ENCODE measurements at places on chromosomes 2 and 18.
A peak's percentile ranks its signal among the peaks of the same experiment; 100 is the strongest.

DNA sequence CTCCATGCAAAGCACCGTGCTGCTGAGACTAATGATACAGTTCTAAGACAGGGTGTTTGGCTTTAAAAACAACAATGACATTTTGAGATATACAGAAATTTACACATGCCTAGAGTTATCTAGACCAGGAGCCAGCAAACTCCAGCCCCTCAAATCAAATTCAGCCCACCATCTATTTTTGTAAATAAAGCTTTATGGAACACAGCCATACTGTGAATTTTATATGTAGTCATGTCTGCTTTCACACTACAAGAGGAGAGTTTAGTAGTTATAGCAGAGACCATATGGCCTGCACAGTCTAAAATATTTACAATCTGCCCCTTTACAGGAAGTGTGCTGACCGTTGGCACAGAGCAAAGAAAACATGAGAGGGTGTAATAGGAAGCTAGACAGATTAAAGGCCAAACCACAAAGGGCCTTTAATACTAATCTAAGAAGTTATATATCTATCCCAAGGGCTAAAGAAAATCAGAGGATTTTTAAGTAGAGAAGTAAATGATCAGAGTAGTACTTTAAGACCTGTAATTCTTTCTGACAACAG is 39.4 kb downstream of the NBAS start:
- DNase-seq: no peak

- no peak for DNase-seq
Measured at GRCh38 chr18:60358516-60358915, 14.1 kb downstream of the MC4R start.

GRCh38 chr18:7623681-7624080 is 56.6 kb downstream of the PTPRM start:
- no peak for DNase-seq

GRCh38 chr2:218202266-218202665 is 14.7 kb upstream of the ARPC2 start:
- DNase-seq: no peak

DNA sequence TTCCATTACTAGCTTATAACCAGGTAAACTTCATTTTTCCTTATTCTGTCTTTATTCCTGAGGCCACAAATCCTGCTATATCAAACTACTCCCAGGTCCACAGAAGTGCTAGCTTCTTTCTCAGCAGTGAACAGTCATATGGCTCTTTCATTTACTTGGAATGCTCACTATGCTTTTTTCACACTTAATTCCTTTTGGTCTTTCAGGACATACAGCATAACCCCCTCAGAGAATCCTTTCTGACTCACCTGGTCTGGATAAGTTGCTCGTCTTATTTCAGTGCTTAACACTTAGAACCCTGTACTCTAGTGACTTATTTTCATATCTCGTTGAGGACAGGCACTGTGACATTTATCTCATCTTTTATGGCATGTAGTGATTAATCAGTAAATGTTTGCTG is 325.0 kb upstream of the UBE2E3 start:
- DNase-seq: no peak

- DNase-seq: no peak
Measured at GRCh38 chr2:138469411-138469810, 32.2 kb upstream of the SPOPL start.

GRCh38 chr2:99488539-99489062 is 1.2 kb downstream of the REV1 start:
- peak; percentile 11 for DNase-seq

GRCh38 chr18:48639772-48640432 is 101.1 kb downstream of the CTIF start:
- DNase-seq: peak; percentile 81

GRCh38 chr2:65344689-65345088 is 87.7 kb downstream of the SPRED2 start:
- peak; percentile 25 for DNase-seq

- DNase-seq: peak; percentile 68
Measured at GRCh38 chr18:48829443-48830149, 121.2 kb downstream of the SMAD7 start.

DNA sequence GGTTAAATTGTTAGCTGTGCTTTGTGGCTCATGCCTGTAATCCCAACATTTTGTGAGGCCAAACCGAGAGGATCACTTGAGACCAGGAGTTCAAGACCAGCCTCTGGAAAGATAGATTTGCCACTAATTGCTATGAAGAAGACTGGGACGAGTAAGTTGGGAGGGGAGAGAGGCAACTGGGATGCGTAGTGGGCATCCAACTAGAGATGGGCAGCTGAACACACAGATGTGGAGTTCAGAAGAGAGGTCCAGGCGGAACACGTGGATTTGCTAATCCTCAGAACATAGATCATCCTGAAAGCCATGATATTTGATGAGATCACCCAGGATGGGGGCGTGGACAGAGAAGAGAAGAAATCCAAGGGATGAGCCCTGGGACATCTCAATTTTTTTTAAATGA is 48.7 kb downstream of the CYP26B1 start:
- no peak for DNase-seq

GRCh38 chr2:128341621-128342020 is 23.0 kb upstream of the HS6ST1 start:
- DNase-seq: no peak

DNA sequence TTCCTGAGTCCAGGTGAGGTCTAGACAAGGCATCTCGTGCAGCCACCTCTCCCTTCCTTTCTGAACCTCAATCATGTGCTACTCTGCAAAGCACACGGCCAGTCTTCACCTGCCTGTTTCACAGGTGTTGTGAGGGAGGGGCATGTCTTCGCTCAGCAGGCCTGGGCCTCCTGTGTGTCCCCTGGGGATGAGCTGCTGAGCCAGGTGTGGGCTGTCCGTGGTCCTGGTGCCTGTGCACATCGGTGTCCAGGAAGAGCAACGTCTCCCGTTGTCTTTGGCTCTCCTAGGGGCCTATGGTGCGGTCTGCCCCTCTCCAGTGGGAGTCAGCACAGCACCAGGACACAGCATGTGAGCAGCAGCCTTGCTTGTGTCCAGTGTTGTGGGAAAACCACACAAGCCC is 16.7 kb downstream of the ARHGEF4 start:
- DNase-seq: no peak

DNA sequence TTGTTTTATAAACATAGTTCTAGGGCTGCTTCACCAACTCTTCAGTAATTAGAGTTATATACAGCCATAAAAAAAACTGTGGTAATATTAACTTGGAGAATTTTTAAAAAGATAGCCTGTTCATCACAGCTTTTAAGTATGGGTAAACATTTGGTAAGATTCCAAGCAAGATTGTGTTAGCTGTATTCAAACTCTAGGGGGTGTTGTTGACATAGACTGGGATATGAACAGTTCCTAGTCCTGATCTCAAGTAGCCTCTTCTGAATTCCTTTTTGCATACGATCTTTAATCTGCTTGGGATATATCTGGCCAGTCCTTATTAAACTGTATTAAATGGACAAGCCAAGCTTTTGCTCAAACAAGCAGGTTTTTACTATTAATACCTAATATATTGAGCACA is 13.4 kb downstream of the NOP58 start:
- DNase-seq: peak; percentile 42

- DNase-seq: no peak
Measured at GRCh38 chr2:147100406-147101035, 744.3 kb upstream of the ACVR2A start.

DNA sequence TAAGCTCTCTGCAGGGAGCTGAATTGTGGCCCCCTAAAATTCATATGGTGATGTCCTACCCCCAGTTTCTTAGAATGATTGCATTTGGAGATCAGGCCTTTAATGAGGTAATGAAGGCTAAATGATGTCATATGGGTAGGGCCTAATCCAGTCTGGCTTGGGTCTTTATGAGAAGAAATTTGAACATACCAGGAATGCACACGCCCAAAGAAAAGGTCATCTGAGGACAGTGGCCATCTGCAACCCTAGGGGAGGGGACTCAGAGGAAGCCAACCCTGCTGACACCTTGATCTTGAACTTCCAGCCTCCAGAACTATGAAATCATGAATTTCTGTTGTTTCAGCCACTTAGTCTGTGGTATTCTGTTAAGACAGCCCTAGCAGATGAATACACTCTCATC is 426.7 kb downstream of the EPHA4 start:
- no peak for DNase-seq

GRCh38 chr18:80246445-80247392 is 595 bp downstream of the PARD6G start:
- peak; percentile 95 for DNase-seq

- no peak for DNase-seq
Measured at GRCh38 chr2:174195253-174195652, 53.1 kb downstream of the OLA1 start.

DNA sequence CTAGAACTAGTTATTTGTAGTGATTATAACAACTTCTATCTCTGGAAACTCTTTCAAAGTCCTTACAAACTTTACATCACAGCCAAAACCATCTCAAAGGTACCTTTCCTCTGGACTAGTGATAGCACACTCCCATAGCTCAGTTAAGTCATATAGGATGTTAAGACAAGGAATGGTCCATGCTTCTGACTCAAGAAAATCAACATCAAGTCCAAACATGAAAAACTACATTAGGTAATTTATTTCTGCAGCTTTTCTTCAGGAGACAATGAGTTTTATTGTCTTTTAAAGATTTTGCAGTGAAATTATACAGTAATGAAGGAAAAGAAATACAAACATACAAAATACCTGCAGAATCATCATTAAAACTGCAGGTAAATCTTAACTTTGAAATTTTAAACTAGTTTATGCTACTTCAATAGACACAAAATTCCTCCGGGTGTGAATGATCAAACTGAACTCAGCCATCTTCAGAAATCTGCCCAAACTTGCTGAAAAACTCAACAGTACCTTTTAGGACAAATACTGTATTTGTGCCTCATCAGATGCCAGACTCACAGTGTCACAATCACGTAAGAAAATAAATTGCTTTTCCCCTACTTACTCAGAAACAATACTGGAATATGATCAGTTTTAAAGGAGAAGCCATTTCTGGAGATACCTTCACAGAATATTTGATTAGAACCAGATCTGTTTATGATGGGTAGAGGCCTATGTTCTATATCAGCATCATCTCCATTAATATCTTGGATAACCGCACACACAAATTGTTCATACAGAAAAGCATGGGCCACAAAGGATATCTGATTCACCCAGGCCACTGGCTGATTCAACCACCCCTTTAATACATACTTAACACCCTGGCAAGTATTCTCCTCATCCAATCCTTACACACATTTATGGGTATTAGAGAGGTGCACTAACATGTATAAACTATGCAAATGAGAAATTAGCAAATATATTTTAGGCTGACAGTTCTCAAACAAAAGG is 2.6 kb downstream of the TMEM131 start:
- DNase-seq: no peak

- peak; percentile 88 for DNase-seq
Measured at GRCh38 chr2:102251042-102251848, 60.1 kb upstream of the IL1RL1 start.

DNA sequence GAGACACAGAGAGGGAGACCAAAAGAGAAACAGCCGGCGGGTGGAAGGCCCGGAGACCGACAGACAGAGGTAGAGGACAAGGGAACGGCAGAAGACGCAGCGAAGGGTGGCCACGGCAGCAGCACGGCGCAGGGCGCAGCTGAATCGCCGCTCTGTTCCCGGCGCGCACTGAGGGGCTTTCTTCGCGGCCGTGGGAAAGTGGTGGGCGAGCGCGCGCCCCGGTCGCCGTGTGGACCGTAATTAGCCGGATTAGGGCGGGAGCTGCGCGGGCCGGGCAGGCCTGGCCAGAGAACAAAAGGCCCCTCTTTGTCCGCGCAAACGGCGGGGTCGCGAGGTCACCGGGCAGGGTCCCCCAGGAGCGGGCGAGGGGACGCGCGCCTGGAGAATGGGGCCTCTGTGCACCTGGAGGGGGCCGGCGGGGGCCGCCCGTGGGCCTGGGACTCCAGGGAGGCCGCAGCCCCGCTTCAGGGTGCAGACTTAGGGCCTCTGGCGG is 158.3 kb downstream of the ZFP36L2 start:
- peak; percentile 71 for DNase-seq

DNA sequence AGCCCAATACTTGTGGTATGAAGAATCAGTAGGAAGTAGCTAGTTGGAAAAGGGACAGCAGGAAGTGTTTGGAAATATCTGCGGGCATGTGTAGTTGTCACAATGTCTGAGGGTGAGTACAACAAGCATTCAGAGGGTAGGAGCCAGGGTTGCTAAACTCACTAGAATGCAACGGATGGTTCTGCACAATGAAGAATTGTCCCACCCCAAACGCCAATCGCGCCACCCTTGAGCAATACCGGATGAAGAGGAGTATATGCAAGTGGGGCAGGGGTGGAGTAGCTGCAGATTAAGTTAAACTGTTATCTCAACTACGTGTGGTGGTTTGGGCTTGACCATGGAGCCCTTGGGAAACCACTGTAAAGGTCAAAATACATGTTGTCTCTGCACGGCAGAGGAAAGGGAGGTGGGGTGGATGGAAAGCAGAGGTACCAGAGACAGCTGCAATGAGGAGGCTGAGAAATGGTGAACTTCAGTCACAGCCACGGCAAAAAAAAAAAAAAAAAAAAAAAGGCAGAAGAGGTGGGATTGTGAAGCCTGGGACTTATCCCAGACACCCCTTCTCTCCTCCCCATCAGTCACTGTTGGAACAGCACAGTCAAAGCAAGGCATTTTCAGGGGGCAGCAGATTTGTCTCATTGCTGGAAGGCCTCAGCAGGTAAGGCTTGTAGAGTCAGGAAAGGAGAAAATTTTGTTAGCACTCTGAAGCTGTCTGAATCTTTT is 5.2 kb downstream of the CCL20 start:
- no peak for DNase-seq

DNA sequence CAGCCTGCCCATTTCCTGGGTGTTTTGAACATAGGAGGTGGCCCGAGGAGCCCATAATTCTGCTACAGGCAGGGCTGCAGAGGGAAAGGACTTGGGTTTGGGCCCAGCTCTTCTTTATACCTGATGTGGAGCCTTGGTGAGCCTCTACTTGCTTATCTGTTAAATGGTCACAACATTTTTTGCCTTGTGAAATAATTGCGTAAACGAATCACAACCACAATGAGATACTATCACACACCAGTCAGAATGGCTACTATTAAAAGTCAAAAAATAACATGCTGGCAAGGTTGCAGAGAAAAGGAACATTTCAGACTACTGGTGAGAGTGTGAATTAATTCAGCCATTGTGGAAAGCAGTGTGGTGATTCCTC is 4.1 kb upstream of the FABP1 start:
- no peak for DNase-seq

GRCh38 chr18:33670029-33670428 is 92.0 kb downstream of the ASXL3 start:
- no peak for DNase-seq

DNA sequence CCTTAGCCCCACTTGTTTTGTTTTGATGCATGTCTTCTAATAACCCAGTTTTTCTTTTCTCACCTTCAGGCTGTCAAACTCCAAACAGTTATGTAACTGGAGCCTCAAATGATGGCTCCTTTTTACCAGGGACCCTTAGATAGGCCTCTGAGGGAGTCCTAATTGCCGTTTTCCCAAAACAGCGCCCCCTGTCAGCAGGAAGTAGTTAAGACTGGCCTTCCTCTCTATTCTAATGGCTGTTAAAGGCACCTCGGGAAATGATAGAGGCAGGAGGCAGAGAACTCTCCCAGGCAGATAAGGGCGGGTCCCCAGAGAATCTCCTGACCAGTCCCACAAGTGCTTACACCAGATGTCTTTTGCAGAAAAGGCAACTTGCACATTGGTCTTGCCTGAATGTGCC is 123.2 kb downstream of the KCNS3 start:
- peak; percentile 11 for DNase-seq
